RWPE2 (cell line): ENCODE measurements at places on chromosomes 5 and 9.

GRCh38 chr5:77155179-77155785, 55.2 kb upstream of the PDE8B start:
- DNase-seq = no peak

GRCh38 chr5:107242411-107243219, 428.1 kb downstream of the EFNA5 start:
- DNase-seq = no peak

- no peak for DNase-seq
These were observed 471.7 kb upstream of the RORB start for GRCh38 chr9:74025402-74025925.

DNA sequence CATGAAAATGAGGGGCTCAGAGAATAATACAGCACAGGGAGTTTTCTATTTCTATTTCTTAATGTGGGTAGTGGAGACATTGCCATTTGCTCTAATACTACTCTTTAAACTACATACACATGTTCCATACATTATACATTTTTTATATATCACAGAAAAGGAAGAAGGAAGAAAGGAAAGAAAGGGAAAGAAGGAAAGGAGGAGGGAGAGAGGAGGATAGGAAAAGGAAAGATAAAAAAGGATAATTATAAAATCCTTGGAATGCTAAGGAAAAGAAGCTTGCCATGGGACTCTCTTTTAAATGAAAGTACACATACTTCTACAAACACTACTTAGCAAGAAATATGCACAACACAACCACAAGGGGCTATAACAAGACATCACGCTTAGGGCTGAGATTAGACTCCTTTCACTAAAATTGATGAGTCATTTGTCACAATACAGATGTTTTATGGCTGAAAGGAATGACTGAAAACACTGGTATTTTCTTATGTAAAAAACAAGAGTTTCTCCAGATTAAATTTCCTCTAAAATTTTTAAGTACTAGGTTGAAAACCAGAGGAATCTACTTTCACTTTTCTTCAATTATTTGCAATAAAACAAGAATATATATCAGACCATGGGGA, 219.8 kb downstream of the ARL15 start:
- DNase-seq = no peak

- no peak for DNase-seq
These were observed 12.9 kb downstream of the OTULINL start for GRCh38 chr5:14594378-14595074.

DNA sequence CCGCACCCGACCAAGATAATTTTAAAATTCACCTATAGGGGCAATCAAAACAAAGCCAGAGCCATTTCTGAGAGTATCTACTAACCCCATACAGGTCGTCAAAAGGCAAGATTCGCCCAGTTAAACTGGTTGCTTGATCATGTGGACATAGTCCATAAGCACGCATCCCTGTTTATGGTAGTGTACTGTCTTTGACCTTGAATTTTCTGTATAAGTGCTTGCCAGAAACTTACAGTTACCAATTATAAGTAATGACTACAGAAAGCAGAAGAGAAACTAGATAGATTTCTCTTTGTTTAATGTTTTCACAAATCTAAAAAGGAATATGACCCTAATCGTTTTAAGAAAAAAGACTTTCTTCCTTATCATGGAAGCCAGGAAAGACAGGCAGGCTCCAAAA, 25.6 kb downstream of the SLC31A1 start:
- no peak for DNase-seq

DNA sequence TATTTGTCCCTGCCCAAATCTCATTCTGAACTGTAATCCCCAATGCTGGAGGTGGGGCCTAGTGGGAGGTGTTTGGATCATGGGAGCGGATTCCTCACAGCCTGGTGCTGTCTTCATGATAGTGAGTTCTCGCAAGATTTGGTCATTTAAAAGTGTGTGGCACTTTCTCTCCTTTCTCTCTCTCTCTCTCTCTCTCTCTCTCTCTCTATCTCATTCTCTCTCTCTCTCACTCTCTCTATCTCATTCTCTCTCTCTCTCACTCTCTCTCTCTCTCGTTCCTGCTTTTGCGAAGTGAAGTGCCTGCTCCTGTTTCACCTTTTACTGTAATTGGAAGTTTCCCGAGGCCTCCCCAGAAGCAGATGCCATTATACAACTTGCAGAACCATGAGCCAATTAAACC, 207.3 kb upstream of the NR4A3 start:
- DNase-seq = no peak

GRCh38 chr9:130944510-130945058, 5.5 kb upstream of the FIBCD1 start:
- no peak for DNase-seq

DNA sequence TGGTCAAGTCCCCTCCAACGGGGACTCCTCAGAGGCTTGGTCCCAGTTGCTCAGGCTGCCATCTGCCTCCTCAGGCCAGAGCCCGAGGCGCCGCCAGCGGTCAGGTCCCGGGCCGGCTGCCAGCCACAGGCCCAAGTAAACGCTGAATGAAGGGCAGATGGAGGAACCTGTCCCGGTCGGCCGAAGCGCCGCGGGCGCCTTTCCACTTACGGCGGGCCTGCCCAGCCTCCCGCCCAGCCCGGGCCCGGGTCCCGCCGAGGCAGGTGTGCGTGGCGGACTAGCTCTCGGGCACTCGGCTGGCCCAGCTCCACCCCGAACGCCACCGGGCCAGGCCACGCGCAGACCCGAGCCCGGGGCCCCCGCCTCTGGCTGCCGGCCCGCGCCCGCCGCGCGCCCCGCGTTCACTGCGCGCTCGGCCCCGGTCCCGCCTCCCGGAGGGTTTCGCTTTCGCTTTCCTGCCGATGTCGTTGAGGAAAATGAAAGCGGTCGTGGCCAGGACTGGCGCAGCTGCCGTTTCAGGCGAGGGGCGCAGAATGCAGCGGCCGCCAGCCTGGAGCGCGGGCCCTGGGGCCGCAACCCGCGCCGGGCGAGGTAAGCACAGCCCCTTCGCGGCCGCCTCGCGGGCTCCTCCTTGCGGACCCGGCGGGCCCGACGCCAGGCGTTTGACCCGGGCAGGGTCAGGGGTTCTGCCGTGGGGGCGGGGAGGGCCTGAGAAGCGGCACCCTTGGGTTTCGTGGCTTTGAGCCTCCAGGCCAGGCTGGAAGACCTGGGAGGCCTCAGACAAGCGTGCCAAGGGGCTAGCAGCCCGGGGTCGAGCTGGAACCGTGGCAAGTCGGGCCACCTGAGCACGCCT, 41.2 kb downstream of the SLC22A5 start:
- peak; percentile 84 for DNase-seq

- DNase-seq = no peak
These were observed 31.1 kb downstream of the SEC61B start for GRCh38 chr9:99253134-99253533.

- DNase-seq = no peak
These were observed 29.4 kb downstream of the HACD4 start for GRCh38 chr9:21002040-21002439.

DNA sequence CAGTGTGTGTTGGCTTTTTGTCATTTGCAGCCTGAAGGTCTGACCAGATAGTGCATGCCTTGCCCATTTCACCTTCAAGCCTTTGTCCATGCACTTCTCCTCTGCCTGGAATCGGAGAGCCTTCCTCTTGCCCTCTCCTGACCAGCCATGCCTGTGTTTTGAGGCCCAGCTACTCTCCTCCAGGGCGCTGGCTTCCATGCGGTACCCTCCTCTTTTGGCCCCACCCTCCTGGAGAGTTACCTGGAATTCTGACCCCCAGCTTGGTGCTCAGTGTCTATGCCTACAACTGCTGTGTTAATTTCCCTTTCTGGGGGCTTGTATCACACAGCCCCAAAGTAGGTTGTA, 52.5 kb downstream of the CXXC5 start:
- DNase-seq = no peak

- DNase-seq = no peak
These were observed 134.6 kb downstream of the PIK3R1 start for GRCh38 chr5:68350176-68350575.

GRCh38 chr9:97501177-97501971, at the start of gene TMOD1:
Gene TMOD1, plus strand, starts transcription at chr9:97501666. Its CDS starts 22,523 bp downstream, at chr9:97524189.
- DNase-seq = no peak

DNA sequence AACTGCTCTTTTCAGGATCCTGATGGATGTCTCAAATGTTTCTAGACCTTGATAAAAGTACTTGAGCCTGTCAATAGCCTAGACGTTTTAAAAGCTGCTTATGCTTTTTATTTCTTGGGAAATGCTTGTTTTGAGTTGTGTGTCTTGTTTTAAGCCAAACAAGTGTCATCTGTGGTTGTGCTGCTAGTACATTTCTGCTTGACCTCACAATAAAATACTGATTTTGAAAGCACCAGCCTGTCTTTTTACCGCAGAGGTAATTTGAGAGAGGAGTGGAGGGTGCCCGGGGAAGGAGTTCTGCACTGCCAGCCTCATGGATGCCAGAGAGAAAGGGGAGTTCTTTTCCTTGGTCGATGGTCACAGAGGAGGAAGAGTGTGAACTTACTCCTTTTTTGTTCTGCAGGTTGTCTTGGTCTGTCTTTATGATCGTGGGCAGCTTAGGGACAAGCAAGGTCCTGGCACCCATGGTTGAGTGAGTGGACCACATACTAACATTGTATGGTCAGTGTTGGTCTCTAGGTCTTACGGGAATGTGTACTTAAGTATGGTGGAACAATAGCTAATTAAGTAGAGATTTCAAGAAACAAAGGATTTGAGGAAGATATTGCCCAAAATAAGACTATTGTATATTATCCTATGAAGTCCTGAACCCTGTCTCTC, 61.0 kb downstream of the TRIO start:
- DNase-seq = no peak

DNA sequence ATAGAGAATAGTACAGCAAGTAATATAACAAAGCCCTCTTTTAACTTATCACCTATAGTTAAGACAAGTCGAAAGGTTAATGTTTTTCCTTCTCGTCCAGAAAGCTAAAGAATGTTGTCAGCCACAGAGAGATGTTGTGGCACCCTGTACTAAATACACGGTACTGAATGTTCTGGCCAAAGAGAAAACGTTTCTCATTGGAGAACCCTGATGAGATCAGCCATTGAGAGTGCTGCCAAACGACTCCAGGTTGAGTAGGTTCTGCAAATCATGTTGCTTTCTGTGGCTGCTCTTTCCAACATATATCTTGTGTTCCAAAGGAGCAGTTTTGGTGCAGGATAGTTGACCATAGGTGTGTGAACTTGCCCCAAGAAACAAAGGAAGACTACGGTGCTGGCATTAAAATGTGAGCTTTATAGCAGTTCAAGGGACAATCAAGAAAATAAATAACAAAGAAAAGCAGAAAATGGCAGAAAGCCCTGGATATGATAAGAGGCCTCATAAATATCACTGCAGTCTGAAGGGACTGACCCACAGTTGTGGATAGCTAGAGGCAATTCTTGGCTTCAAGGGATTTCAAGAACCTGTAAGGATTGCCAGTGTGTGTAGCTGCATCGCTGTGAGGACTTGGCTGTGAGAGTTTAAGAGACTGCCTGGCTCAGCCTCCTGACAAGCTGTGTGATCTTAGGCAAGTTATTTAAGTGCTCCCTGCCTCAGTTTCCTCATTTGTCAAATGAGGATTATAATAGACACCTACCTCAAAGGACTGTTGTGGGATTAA, 102.7 kb downstream of the ARHGEF28 start:
- no peak for DNase-seq

GRCh38 chr5:127305493-127305892, 14.9 kb downstream of the MEGF10 start:
- no peak for DNase-seq

GRCh38 chr5:81146031-81146430, 87.1 kb upstream of the CKMT2 start:
- no peak for DNase-seq

DNA sequence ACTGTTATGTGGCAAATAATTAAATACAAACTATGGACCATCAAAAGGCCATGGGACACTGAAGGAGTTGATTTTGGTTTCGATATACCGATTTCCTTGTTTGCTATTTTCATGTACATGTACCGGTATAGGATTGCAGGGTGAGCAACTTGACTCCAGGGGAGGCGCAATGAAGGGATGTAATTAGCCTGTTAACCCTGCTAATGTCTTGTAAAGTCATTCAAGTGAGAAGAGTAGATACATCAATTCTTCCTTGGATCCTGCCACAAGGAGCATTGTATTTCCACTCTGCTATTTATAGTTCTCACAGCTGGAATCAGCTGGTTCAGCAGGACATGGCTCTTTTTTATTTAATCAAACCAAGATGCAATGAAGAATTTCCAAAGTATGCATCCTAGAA, 102.0 kb downstream of the STK32A start:
- no peak for DNase-seq
